ENCODE measurements at places on chromosomes 6 and 20.

DNA sequence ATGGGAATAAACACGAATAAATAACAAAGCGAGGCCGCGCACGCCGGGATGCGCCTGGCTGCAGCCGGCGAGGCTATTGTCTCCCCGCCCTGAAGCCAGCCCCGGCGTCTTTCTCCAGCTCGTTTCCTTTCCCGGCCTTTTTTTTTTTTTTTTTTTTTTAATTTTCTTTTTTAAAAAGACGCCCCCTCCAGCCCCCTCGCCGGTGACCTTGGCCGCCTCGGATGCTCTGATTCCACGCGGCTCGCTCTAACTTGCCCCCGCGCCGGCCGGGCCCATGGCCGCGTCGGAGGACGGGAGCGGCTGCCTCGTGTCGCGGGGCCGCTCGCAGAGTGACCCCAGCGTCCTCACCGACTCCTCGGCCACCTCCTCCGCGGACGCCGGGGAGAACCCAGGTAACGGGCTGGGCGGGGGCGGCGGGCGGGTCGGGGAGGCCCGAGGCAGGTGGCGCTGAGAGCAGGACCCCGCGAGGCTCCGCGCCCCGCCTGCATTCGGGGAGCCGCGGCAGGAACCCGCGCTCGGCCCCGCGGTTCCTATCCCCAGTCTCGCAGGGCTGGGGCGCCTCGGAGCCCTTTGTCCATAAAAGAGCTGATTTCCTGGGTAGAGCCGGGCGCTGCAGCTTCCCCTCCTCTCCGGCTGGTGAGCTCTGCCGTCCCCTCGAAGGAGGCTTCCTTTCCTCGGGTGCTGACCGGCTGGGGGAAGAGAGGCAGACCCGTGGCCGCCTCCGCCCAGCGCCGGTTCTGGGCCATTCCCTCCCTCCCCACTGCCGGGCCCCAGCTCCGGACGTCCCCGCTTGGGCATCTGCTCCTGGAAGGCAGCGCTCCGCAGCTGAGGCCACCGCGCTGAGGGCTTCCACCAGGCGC is 631 bp downstream of the PHACTR3 start:
- no peak for DNase-seq

DNA sequence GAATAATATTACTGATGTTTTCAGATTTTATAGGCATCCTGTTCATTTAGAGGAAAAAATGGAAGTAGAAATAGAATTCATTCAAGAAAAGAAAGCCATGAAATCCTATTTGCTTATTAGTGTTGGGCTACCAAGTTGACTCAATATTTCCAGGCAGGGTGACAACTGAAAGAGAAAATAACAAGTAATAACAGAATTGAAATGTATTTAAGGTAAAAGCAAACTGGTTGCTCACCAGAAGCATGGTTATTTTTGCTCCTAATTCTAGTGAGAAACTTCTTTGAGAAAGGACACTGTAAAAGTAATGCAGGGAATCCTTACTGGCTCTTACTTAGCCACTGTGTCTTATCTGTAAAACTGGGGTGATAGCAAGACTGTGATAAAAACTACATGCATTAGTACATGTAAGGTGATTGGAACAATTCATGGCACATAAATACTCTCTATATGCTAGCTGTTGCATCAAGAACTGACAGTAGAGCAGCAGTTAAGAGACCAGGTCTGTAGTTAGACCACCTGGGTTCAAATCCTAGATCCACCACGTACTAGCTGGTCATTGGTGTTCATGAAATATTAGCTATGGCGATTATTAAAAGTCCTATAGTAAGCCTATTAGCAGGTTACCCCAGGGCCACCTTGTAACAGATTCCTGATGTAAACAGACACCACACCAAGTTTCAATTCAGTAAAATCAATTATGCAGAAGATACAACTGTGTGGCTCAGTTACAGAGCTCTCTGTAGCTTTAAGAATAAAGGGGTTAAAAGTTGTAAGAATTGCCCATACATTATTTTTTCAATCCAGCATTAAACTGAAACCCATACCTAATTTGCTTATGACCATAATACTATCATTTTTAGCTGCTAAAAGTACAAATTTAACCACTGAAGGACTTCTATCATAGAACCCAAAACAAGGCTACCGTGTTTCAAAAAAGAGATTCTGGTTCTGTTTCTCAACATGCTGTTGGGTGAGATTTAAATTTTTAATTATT is 159.2 kb upstream of the COL21A1 start:
- no peak for DNase-seq

GRCh38 chr6:33957892-33958525 is 154.2 kb upstream of the MLN start:
- DNase-seq, result no peak

DNA sequence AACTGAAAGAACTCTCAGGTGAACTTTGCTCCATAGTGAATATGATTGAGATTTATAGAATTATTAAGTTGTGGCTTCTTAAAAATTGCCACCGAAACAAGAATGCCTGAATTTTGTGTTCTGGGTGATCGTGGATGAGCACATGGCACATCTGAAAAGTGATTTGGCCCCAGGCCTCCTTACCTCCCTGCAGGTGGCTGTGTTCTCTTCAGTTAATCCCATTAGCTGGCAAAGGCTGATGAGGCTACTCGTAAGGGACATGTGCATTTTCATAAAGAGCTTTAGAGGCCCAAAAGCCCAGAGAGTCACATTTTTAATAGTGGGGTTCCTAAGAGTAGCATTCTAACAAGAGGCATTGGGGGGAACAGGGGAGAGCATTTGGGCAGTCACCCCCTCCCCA is 22.6 kb downstream of the GNAS start:
- DNase-seq, result no peak

DNA sequence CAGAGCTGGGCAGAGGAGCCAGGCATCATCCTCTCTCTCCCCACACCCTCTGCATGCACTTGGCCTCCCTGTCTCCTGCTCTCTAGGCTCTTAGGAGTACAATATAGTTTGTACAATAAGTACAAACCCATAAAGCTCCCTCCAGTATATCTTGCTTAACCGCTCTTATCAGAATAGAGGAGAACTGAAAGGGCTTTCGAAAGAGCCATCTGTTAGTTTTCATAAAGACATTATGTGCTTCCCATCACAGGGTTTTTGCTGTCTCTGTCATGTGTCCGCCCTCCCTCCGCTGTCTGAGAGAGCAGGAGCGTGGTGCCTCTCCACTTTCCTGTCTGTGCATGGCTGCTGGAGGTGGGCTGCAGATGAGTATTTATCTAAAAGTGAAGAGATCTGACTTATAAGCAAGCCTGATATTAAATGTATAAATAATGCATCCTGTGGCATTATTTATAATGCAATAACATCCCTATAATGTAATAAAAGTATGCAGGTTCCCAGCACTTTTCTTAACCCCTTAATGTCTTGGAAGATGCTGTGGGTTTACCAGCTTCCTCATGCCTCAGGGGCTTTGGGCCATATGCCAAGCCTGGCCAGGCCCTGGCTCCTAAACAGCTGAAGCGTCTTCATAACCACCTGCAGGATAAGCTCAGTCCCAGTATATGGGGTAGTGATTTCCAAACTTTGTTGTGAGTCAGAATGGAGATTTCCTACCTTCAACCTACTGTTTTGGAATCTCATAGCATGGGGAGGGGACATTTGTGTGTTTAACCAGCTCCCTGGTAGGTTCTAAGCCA is 297.1 kb downstream of the DHX35 start:
- no peak for DNase-seq

- DNase-seq, result no peak
These were observed 38.4 kb downstream of the CDK5RAP1 start for GRCh38 chr20:33362898-33363297.

DNA sequence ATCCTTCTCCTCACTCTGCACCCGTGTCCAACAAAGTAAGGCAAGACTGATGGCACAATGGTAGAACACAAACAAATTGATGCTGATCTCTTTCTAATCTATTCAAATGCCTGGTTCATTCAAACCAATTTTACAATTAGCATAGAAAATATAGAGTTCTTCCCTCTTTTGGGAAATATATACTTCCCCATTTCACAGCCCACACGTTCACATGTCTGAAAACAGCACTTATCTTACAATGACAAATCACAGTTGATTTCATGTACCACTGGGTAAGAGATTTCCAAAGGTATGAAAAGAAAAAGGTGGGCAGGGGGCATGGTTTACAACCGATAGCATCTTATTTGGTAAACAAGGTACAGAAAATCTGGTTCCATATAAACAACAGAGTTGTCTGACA is 137.6 kb downstream of the RNGTT start:
- DNase-seq, result no peak

DNA sequence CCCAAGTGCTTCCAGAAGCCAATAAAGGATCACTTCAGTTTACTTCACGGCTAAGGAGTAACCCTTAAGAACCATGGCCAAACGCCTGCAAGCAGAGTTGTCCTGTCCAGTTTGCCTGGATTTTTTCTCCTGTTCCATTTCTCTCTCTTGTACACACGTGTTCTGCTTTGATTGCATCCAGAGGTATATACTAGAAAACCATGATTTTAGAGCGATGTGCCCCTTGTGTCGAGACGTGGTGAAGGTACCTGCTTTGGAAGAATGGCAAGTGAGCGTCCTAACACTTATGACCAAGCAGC is 2.5 kb downstream of the RFPL4B start:
- no peak for DNase-seq

GRCh38 chr6:100809346-100809745 is 71.8 kb downstream of the ASCC3 start:
- DNase-seq, result no peak

DNA sequence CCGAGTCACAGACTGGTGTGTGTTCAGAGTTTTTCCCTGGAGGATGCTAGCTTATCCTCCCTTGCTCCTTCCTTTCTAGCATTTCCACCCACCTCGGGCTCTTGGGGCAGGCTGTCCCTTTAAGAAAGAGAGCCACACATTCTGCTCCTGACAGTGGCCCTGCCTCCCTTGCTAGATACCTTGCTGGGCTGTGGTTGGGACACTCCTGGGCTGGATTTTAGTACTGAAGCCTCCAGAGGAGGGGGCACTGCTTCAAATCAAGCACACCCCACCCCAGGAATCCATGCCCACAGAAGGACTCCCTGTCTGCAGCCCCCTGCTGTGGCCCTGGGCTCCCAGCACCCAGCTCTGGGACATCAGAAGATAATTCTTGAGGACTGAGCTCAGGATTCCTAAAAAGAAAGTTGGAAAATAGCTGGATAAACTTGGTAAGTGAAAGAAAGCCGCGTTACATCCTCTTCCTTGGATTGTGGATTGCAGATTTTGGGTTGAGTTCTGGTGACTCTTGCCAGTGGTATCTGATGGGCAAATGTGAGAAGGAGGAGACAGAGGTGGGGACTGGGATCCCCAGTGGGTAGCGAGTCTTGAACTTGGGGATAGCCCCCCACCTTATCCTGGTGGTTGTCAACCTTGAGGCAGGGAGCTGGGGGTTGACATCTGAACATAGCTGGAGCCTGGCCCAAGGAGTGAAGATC is 29.0 kb downstream of the DAAM2 start:
- no peak for DNase-seq

DNA sequence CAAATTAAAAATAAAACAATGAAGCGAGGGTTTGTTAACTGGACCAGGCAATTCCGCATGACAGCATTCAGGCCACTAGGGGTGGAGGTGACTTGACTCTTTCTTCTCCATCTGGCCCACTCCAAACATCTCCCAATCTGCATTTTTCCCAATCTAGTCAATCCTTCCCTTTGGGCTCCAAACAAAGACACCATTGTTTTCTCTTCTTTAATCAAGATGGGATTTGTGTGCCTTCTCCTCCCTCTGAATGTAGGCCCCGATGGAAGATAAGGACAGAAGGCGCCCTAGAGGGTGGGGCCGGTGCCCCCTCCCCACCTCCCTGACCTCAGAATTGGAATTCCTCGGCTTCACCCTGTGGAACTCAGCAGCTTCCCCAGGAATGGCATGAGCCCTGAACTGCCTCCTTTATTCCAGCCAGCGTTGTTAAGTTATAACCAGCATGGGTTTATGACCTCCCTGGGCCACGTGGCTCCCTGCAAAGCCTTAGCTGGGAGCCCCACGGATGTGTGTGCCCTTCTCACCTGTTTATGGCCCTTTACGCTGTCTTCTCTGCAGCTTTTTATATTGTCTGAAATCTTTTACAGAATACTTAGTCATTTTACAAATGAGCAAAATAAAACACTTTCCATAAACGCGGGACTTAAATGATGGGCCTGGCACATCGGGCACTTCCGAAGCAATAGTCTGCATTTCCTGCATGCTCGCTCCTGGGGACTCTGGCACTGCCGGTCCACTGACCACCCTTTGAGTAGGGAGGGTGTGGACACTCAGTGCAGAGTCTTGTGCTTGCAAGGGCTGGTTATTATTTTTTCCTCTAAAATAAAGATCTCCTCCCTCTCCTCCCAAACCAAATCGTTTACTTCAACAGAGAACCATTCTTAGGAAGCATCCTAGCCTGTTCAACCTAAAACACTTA is 24.5 kb downstream of the OVOL2 start:
- no peak for DNase-seq

All from smooth muscle cell of the brain vasculature (primary cell).